Epithelial cell of proximal tubule (primary cell): ENCODE measurements at places on chromosomes 6 and 20. TPM values are rescaled to one million over a fixed set of nuclear protein-coding genes. Genes with fewer than 3 reads are reported as not detected.

The NKX2-4 gene
- total RNA-seq, result not detected in 2 replicates

The SLC52A3 gene
- total RNA-seq, result 0.46 and 1.7 TPM in 2 replicates

The SH3BGRL2 gene
- 10.3 and 13.9 TPM in 2 replicates for total RNA-seq

GRCh38 chr20:36070451-36070850, 84.1 kb upstream of the EPB41L1 start:
- no peak for DNase-seq

DNA sequence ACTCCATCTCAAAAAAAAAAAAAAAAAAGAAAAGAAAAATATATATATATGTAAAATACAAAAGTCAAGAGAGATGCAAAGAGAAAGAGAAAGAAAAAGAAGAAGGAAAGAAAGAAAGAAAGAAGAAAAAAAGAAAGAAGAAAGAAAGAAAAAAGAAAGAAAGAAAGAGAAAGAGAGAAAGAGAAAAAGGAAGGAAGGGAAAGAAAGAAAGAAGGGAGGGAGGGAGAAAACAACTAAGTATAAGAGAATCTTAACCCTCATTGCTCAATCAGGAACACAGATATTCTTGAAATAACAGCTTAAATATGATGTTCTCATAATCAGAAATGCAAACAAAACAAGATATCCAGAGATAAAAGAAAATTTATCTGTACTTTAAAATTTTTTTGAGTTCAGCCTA, 54.4 kb upstream of the MARCKS start:
- no peak for DNase-seq

GRCh38 chr6:10297832-10298231, 117.0 kb downstream of the TFAP2A start:
- no peak for DNase-seq

DNA sequence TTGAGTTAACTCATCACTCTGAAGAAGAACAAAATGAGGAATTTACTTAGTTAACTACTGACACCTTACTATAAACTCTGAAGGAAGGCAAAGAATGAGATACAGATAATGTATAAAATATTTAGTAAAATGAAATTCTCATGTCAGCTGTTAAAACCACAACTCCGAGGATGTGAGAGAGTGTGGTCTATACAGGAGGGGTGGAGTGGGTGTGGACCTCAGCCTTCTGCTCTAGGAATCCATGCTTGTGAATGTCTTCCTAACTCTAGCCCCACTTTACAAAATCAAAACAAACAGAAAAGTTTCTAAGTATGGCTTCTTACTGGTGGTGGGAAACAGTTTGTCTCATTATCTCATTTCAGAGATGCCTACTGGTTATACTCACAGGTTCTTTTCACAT, 14.2 kb downstream of the PPP1R14C start:
- no peak for DNase-seq

DNA sequence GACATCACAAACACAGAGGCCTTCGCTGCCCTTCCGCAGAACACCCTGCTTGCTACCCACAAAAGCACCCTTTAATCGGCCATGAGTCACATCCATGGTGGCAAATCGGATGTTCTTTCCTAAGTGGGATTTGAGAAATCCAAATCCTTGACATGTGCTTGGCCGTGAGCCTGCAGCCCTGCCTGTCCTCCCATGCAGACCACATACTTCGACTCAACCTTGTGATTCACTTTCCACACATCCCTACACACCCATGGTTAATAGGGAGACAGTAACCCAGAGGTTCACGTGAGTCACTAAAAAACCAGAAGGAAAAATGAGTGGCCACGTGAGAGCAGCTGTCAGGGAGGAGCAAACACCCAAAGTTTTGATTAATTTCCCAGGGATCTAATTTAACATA, 19.4 kb downstream of the RAMACL start:
- peak; percentile 80 for DNase-seq

GRCh38 chr6:14791526-14791925, 454.3 kb upstream of the JARID2 start:
- no peak for DNase-seq

- DNase-seq, result no peak
Observed at GRCh38 chr6:130980310-130981032, 82.6 kb downstream of the EPB41L2 start.

- DNase-seq, result no peak
Observed at GRCh38 chr6:128403618-128404444, 116.6 kb downstream of the PTPRK start.

GRCh38 chr20:33685328-33686099, 671 bp downstream of the E2F1 start:
- DNase-seq, result no peak
